Effector CD8-positive, alpha-beta T cell (primary cell): ENCODE measurements at places on chromosomes 7 and 10.

DNA sequence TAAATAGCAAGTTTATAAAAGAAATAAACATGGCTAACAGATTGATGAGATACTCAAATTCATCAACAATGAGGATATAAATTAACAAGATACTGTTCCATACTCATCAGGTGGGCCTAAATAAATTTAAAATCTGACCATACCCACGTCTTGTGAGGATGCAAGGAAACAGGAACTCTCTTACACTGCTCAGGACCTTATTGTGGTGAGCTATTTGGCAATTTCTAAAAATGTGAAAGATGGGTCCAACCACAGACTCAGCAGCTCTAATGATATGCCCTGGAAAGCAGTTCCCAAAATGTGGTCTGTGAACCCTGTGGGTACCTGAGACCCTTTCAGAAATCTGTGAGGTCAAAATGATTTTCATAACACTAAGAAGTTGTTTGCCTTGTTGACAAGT is 21.5 kb downstream of the RPP38 start:
- DNase-seq: no peak

DNA sequence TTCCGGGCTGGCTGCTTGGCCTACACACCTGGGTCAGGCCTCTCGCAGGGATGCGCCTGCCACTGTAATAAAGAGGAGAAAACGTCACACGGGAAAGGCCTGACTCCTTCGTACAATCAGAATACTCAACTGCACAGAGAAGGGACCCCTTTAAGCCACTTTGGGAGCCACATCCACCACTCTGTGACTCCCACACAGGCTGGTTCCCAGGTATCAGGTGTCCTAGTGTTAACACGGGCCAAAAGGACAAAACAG is 5.8 kb upstream of the ZNF736 start:
- DNase-seq: no peak

- DNase-seq: no peak
Observed at GRCh38 chr7:51316262-51316665, 345 bp downstream of the COBL start.

GRCh38 chr10:123479640-123480039 is 186.5 kb upstream of the GPR26 start:
- no peak for DNase-seq

DNA sequence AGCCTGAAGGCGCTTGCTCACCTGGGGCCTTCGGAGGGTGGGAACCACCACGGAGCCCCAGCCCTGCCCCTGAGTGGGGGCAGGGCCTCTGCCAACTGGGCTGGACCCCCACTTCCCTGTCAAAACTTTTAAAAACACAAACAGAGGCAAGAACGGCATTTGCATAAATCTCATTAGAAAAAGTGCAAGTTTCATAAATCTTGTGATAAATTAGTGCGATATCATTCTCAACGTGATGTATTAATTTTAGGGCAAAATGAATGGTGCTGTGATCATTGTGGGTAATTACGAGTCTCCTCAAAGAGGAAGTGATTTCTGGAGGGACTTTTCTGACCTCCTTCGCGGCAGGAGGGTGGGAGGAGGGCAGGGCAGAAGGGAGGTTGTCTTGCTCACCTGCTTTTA is 98.3 kb downstream of the CDH23 start:
- DNase-seq: no peak

- DNase-seq: no peak
Observed at GRCh38 chr10:43078986-43079273, 2.1 kb downstream of the RET start.

GRCh38 chr10:32995066-32995622 is 37.1 kb upstream of the ITGB1 start:
- no peak for DNase-seq

DNA sequence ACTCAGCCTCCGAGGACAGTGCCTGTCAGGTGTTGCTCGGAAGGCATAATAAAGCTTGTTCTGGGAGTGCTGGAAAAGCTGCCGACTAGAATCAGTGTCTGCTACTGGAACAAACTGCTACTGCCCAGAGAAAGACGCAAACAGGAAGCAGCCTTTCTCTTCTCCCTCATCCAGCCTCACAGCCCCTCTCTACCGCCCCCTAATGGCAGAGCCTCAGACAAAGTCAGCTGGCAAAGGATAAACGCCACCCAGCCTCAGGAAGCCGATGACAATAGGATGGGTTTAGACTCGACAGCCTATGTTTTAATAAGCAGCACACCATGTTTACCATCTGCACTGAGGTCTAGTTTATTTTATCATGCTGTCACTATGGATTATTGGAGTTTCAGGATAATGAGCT is 169.5 kb upstream of the LYZL1 start:
- DNase-seq: no peak

GRCh38 chr10:68684413-68684812 is 36.6 kb upstream of the CCAR1 start:
- no peak for DNase-seq

DNA sequence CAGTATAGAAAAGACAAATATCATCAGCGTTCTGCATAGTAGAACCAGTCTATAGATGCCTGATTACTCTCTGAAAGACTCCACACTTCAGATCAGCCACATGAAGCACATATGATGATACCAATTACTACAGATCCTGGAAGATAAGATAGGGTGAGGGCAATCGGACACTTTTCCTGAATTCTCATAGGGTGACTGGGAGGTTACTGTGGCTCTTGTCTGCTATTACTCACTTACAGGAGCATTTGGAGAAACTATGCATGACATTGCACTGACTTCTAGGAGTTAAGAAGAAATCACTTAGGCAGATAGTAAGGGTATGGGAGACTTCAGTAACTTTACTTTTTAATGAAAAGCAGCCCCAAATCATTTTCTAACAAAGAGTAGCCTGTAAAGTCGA is 1140.9 kb downstream of the XPNPEP1 start:
- DNase-seq: no peak

DNA sequence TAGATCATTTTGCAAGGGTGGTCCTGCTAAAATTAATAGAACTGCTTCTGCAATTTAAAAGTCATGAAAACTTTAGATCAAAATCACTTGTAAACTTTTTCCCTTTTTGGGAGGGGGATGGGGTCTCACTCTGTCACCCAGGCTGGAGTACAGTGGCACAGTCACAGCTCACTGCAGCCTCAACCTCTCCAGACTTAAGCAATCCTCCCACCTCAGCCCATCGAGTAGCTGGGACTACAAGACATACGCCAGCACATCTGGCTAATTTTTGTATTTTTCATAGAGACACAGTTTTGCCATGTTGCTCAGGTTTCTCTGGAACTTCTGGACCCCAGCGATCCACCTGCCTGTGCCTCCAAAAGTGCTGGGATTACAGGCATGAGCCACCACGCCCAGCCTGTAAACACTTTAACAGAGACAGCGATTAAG is 79.7 kb downstream of the LRRC17 start:
- no peak for DNase-seq

- DNase-seq: no peak
Observed at GRCh38 chr10:79405221-79405994, 40.0 kb downstream of the ZCCHC24 start.

DNA sequence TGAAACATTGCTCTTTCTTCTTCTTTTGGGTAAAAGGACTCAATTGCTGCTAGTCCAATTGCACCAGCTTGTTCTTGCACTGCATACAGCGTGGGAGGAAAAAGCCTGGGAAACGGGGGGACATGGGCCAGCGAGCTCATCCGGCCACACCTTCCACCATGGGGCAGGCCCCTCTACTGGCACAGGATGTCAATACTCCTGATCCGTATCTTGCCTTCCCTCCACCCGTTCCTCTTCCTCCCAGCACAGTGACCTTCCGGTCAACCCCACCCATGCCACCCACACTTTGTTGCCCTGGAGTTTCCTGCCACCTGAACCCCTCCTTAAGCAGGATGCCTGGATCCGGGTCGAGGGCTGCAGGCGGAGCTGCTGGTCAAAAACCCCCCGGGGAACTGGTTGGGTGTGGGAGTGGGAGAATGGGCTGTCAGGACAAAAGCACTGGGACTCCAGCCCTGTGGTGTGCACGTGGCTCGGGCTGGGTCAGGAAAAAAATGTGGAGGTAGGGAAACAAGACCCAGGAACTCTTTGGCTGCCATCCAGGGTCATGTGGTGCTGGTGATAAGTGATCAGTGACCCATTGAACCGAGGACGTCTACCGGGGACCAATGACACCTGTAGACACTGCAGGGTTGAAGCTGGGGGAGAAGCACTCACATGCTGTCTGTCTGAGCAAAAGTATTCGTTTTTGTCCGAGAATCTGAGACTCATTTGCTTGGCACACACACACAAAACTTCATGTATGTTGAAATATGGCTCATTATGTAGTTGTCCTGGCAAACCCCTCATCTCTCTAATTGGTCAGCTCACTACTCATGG is 8.1 kb downstream of the IL2RA start:
- no peak for DNase-seq
